ENCODE measurements at places on chromosomes 5 and 9. TPM values are rescaled to one million over a fixed set of nuclear protein-coding genes. Genes with fewer than 3 reads are reported as not detected.

DNA sequence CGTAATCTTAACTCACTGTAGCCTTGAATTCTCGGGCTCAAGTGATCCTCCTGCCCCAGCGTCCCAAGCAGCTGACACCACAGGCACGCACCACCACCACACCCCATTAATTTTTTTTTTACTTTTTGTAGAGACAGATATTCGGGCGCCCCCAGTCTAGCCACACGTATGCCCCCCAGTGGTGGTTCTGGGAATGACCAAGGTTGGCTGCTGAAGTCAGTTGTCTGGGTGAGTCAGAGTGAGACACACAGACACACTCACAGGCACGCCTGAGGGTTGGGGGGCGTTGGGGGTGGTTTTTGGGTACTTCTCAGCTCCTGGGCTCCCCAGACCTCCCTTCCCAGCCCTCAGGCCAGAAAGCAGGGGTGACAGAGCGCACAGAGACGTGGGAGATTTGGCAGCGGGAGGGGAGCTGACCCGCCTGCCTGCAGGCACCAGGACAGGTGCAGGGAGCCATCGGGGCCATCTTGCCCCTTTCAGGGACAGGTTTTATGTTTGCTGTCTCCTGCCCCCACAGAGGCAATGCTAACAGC is 4.2 kb upstream of the ENTPD8 start:
- no peak overlapping the region for H3K4me3 ChIP-seq
- H3K27me3 ChIP-seq: no peaks in the 10 kb centered on the region
- H3K27ac ChIP-seq: no peak overlapping the region
- peak; percentile 90 for DNase-seq
- H3K36me3 ChIP-seq: no peaks in the 10 kb centered on the region

The ENTPD8 gene
- 2.5 TPM for total RNA-seq

DNA sequence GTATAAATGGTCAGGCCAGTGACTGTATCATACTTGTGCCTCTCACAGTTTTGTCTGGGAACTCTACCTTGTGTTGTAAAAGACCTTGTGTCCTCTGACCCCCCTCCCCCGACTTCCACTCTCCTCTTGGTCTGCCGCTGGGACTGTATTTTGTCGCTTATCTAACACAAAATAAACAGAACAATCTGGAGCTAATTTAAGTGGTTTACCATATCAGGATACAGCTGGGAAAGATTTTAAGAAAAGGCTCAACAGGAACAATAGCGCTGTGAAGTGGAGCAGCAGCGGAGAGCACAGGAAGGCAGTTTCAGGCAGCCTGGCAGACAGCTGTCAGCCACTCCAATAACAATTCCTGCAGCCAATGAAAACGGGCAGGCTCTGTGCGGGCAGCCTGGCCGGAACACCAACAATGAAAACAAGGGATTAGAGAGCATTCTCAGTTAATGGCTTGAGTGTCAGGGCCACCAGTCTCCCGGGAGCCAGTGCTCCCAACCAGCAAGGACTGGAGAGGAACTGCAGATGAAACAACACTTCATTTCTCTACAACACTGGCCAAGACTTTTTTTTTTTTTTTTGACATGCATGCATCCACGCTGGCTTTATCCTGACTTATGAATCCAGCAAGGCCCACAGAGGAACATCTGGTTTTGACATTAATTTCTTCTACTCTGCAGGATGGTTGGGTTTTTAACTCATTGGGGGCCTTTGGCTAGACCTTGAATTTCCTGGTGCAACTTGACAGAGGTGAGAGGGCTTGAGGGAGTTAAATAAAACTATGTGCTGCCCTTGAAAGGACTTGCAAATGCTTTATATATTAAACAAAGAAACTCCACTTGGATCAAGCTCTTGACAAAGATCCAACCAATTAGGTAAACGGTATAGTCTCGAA is 76.7 kb downstream of the ARSB start:
- H3K27ac ChIP-seq: peak overlapping the region; percentile 93
- DNase-seq: peak; percentile 38
- no peaks in the 10 kb centered on the region for H3K36me3 ChIP-seq
- peak overlapping the region; percentile 41 for H3K4me3 ChIP-seq
- H3K27me3 ChIP-seq: no peaks in the 10 kb centered on the region

The MUSK gene
- not detected for total RNA-seq

DNA sequence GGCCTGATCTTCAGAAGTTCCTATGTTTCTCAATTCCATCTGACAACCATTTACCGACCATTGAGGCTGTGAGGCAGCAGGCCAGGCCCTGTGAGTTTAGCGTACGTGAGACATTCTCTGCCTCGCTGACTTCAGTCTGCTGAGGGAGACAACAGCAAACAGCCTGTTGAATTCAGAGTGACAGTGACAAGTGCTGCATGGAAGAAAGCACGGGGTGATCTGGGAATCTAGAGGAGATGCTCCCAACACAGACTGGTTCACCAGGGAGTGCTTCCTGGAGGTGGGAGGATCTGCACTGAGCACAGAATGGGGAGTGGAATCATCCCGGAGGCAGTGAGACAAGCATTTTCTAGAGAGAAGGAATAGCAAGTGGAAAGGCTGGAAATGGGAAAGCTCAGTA is 10.0 kb upstream of the DDX41 start:
- DNase-seq: no peak
- H3K27ac ChIP-seq: no peak overlapping the region
- H3K36me3 ChIP-seq: peaks cover 23% of the 10 kb centered on the region
- no peaks in the 10 kb centered on the region for H3K4me1 ChIP-seq
- no peak overlapping the region for H3K4me3 ChIP-seq

The SAXO1 gene
- total RNA-seq: 0.02 TPM

The ISL1 gene
- total RNA-seq: not detected
